ENCODE measurements at places on chromosomes 11 and 22. TPM values are rescaled to one million over a fixed set of nuclear protein-coding genes. Genes with fewer than 3 reads are reported as not detected.

GRCh38 chr11:116379185-116379828, 393.5 kb downstream of the BUD13 start:
- peak; percentile 33 for DNase-seq

DNA sequence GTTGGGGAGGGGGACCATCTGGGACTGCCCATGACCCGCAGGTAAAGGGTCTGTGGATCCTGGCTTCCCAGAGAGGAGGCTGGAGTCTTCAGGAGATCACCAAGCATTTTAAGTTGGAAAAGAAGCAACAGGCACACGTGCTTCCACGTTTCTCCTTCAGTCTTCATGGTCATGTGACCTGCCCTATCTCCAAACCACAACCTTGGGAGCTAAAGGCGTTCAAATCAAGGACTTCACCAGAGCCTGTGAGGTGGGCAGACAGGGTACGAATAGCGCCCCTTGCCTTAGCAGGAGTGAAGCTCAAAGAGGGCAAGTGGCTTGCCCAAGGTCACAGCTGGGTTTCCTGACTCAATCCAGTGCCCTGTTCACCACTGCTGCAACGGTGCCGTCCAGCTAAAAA, 6.7 kb downstream of the TMEM184B start:
- no peak for DNase-seq

DNA sequence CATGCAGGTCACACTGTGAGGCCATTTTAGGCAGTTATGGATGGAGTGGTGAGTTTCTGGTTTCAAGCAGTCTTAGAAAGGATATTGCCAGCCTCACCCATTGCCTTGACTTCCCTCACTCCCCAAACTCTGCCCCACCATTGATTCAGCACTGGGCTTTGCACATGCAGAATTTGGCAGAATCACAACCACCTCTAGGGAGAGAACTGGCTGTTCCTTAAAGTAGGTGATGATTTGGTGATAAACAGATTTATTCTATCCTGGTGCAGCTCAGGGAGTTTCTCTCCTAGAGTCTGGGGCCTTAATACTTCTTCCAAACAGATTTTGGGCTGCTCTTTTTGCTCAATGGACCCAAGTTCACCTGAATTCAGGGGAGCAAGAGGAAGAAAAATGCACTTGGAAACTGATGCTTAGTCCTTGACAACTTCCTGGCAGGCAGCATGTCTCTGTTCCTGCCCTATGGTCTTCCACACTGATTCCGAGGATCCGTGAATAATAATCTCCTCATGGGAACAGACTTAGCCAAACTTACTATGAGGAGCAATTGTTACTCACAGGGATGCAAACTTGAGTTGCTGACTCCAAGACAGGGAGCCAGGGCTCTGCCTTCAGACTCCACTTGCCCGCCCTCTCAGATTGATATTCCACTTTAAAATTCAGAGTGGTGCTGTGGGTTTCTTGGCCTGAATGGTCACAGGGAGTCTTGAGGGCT, 129.7 kb upstream of the PARVA start:
- DNase-seq = no peak

DNA sequence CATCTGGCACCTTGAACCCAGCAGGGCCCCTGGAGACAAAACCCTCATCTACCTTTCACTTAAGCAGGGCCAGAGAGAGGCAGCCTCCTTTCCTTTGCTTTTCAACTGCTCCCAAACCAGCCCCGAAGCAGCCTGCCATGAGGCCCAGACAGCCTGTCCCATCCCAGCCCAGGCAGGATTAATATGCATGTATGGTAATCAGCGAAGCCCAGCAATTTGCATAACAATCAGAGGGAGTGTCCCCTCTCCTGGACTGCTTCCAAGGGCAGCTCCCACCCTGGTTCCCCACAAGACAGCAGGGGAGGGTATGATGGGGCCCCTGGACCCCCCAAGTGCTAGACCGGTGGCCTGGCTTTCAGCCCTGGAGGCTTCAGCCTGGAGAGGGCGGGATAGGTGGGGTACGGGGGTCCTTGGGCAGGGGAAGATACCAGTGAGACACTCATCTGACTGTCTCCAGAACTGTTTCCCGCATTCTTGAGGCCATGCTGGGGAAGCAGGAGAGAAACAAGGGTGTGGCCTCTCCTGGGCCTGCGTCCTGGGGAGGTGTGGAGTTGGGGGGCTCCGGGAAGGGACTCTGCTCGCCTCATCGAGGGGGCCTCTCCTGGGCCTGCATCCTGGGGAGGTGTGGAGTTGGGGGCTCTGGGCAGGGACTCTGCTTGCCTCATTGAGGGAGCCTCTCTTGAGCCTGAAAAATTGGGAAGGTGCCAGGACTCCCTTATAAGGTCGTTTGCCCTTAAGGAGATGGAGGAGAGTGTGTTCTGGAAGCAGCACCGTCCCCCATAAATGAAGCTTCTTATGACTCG, 93.2 kb upstream of the PRR5 start:
- DNase-seq = no peak

Gene FOLR1
- total RNA-seq = not detected

All from mucosa of descending colon (tissue), 3 donors.